ENCODE measurements at places on chromosomes 4 and X.

GRCh38 chr4:26786916-26787315 lies 73.7 kb upstream of the STIM2 start:
- DNase-seq, result no peak

GRCh38 chrX:153928846-153929245 lies 2.8 kb upstream of the ARHGAP4 start:
- DNase-seq, result no peak

DNA sequence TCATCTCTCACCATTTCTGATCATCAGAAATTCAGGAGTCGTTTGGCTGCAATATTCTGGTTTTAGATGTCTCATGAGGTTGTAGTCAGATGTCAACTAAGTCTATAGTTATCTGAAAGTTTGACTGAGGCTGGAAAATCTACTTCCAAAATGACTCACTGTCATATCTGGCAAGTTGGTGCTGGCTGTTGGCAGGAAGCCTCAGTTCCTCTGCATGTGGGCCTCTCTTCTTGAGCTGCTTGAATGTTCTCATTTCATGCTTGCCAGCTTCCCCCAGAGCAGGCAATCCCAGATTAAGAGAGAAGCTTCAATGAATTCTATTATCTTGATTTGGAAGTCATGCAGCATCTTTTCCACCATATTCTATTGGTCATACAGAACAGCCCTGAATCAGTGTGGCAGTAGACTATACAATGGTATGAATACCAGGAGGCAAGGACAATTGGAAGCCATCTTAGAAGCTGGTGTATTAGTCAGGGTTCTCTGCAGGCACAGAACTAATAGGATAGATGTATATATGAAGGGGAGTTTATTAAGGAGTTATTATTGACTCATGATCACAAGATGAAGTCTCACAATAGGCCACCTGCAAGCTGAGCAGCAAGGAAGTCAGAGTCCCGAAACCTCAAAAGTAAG lies 46.8 kb upstream of the ELF2 start:
- no peak for DNase-seq

DNA sequence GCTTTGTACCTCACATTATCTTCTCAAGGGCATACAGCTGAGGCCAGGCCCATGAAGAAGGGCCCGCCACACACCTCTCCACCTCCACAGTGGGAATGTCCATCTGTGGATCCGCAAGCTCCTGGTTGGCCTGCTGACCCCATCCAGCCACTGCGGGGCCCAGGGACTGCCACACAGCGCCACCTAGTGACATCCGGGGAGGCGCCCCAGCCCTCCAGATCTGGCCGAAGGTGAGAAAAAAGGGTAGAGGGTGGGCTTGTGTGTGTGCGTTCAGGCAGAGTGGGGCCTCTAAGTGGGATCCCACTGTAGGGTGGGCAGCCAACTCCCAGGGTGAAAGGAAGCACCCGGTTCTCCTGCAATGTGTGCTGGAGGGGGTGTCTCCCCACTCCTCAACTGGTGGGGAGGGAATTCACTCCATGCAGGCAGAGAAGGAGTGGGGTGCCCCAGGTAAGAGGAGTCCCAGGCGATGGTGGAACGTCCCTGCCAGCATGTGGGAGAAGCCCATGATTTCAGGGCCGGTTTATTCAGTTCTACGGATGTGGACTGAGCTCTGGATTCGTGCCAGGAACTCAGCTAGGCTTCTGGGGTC lies 117.3 kb downstream of the ENPP6 start:
- DNase-seq, result no peak

DNA sequence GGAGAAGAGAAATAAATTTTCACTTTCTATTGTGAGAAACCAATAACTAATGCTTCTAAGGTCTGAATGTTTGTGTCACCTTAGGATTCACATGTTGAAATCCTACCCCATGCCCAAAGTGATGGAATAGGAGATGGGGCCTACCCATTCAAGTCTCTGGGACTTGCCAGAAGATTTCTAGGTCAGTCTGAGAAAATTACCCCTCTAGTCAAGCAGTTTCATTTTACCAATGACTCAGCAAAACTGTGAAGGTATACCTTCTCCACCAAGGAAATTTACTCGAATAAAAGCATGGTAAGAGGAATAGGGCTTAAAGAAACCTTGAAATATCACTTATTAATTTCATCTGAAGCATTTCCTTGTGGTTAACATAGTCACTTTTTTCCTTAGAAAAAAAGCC lies 23.5 kb upstream of the PAPSS1 start:
- DNase-seq, result no peak

- DNase-seq, result no peak
Observed at GRCh38 chrX:43357741-43358140, 298.4 kb upstream of the MAOA start.

DNA sequence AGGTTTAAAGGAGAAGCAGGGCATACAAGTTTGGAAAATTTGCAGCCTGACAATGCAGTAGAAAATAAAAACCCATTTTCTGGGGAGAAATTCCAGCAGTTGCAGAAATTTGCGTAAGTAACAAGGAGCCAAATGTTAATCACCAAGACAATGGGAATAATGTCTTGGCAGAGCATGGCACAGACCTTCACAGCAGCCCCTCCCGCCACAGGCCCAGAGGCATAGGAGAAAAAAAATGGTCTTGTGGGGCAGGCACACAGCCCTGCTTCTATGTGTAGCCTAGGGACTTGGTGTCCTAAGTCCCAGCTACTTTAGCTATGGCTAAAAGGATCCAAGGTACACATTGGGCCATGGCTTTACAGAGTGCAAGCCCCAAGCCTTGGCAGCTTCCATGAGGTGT lies 65.7 kb downstream of the SPOCK3 start:
- DNase-seq, result no peak

GRCh38 chrX:154761977-154762536 lies 607 bp upstream of the DKC1 start:
- DNase-seq, result no peak

DNA sequence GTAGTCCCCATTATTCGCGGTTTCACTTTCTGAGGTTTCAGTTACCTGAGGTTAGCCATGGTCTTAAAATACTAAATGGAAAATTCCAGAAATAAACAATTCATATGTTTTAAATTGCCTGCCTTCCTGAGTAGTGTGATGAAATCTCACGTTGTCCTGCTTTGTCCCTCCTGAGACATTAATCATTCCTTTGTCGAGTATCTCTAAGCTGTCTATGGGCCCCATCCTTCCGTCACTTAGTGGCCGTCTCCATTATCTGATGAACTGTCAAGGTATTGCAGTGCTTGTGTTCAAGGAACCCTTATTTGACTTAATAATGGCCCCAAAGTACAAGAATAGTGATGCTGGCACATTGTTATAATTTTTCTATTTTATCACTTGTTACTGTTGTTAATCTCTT lies 94.8 kb downstream of the ADGRL3 start:
- DNase-seq, result no peak
